ENCODE measurements at places on chromosomes 5 and 9.
A peak's percentile ranks its signal among the peaks of the same experiment; 100 is the strongest.

GRCh38 chr5:88827997-88828396 is 55.0 kb downstream of the MEF2C start:
- DNase-seq: no peak

DNA sequence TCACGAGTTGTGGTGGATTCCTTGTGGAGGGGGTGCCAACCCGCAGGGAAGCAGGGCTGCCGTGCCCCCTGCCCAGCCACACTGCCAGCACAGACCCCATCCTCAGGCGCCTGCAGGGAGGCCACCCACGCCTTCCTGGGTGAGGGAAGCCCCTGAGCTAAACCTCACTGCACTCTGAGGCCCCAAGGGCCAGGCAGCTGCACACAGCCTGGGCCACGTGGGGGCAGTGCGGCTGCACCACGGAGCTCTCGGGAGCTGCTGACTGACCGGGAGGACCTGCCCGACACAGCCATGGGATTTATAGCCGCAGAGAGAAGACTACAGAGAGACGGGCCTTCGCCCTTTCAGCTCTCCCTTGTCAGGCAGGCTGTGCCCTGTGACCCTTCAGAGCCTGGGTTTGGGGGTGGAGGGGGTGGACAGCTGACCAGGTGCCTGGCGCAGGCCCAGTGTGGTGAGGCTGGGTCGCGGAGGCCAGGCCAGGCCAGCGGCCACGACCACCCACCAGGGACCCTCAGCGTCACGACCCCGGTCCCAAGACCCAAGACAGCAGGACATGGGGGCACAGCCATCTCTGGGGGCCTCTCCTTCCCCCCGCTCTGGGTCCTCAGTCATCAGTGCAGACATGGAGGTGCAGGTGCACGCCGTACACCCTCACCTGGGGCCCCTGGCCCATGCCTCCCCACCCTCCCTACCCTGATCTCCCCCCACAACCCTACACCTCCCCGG is 4.3 kb upstream of the AHRR start:
- peak; percentile 33 for DNase-seq

- no peak for DNase-seq
Observed at GRCh38 chr9:109599131-109599530, 101.0 kb upstream of the PTPN3 start.

DNA sequence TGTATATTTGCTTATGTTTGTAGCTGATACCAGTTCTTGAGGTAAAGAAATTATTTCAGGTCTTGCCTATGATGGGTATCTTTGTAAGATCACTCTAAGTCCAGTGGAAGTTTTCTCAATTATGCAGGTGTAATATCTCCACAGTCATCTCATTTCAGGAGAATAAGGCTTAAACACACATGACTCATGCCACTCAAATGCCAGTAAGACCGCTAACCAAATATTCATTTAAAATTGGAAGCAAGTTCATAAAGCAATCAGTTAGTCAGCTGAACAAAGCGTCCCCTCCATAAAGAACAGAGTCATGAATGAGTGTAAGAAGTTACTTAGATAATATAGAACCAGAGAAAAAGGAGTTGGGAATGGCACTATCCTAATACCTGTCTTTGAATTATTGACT is 248.7 kb downstream of the LURAP1L start:
- no peak for DNase-seq

DNA sequence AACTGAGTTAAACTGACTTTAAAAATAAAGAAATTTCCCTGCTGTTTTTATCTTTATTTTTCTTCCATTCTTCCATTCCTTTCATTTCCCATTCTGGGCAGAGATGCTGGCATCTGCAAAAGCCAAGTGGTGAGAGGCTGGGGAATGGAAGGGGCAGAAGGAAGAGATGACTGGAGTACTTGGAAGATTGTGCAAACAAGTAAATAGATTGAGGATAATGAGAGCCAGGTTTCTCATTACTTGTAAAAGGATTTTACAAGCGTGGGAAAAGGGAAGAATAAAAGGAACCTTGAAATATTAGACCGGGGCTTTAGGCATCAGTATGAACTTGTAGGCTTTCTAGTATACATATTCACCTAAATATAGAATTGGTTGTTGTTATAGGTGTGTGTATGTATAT is 341.2 kb downstream of the CAAP1 start:
- no peak for DNase-seq

GRCh38 chr9:103397868-103398600 is 402.9 kb downstream of the CYLC2 start:
- DNase-seq: peak; percentile 8

DNA sequence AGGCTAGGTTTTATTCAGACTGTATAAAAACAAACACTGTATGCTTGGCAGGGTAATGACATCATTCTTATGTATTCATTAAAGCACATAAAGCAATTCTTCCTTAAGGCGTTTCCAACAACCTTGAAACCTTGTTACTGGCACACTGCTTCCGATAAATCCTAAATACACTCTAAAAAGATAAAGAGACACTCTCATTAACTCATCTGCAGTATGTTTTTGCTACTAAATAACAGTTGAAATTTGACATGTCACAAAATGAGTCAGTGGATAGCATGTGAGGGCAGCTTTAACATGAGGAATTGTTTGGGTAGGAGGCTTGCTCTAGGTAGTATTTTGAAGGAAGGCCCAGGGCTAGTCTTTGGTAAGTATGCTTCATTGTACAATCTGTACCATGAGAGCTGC is 13.7 kb downstream of the YIPF5 start:
- DNase-seq: no peak

DNA sequence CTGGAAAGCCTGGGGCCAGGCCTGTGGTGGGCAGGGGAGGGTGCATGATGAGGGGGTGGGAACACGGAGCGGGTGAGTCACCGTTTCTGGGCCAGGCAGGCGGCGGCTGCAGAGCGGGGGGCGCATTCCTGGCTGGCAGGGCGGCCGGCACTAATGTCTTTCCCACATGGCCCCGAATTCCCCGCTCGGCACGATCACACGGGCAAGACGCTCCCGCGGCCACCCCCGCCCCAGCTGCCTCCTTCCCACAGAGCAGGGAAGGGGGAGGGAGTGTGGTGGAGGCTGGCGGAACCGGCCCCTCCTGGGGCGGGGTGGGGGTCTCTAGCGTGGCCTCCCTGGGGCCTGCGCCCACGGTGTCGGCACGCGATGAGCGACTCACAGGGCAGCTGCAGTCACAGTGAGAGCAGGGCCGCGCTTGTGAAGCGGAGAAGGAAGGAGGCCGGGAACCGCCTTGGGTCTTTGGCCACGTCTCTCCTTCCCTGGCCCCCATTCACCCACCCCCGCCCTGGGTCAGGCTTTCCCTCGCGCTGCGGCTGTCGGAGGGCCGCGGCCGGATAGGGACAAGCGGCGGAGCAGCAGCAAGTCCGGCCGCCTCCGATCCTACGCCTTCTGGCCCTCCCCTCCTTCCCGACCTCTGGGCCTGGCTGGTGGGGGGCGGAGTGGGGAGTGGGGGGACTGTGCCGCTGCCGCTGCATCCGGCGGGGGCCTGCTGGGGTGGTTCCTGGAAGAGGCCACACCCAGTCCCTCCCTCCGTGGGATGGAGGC is 48.9 kb downstream of the CXXC5 start:
- peak; percentile 89 for DNase-seq

DNA sequence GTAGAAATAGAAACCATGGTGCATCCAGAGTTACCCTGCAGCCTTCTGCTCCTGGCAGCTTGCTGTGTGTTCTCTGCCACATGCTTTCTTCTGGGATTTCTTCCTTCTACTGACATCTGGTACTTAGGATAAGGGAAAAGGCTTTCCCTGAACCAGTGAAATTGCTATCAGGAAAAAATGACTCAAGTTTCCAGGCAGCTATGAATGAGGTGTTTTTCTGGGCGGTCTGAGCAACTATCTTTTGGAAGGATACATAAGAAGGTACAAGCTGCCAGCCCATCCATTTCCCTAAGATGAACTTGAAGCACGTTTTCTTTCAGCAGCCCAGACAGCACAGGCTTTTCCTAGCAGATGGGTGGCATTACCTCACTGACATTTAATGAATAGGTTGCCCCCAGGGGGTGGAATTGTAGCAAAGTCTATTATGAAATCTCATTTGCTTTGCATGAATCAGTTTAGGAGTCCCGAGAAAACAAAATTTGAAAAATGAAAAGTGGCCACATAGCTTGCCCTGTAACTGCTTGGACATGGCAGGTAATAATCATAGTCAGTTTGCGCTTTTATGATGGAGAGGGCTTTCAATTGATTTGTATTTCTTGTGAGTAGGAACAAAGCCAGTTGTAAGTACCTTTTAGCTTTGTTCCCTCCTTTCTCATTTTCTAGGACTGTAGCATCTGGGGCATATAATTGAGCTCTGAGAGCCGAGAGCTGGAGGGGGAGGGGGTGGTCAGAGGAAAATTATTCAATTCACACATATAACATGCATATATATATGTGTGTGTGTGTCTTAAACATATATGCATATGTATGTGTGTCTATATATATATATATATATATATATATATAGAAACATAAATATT is 108.5 kb downstream of the C9orf152 start:
- DNase-seq: peak; percentile 79

GRCh38 chr5:147037515-147038205 is 159.1 kb upstream of the PPP2R2B start:
- no peak for DNase-seq

DNA sequence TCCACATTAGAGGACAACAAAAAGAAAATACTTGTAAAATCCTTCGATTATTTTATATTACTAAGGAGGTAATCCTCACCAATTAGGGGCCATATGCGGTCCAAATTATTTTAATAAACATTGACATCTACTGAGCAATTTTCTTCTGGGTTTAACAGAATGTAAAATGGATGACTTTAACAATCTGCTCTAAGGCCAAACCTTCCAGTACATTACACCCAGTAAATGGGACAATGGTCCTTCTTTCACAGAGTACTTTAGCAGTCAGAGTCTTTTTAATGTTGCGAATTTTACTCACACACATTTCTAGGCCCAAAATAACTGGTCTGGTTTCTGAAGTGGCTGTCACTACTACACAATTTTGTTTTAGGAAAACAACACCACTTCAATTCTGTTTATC is 106.9 kb downstream of the TTC39B start:
- no peak for DNase-seq

DNA sequence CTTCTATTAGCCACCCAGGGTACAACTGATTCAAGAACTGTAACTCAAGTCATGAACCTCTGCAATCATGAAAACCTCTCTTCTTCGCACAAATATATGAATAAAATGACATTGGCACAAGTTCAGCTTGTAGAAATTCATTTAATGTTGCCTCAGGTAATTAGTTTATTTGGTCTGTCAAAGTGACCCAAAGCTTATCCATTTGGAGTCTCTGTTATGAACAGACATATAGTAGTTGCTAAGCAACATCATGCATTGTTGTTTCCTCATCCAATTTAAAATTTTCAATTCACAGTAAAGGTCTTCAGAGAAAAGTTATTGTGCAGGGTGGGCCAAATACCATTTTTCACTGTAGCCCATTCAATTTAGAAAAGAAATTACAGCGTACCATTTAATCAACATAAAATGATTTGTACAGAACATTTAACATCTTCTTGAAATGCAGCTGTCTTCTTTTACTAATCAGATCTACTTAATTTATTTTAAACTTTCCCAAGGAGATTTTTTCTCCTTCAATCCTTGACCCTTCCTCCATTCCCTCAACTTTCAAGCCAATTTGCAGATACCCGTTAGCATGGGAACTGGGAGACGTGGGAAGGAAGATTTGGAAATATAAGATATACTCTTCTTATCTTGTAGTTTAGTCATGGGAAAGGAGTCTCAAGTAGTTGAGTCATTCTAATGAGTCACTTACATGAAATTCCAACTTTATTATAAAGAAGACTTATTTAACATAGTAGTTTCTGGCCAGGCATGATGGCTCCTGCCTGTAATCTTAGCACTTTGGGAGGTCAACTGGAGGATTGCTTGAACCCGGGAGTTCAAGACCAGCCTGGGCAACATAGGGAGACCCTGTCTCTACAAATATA is 231.3 kb downstream of the ATPSCKMT start:
- peak; percentile 34 for DNase-seq

- DNase-seq: no peak
Observed at GRCh38 chr5:121668635-121669034, 183.0 kb upstream of the FTMT start.

GRCh38 chr5:9343146-9343850 is 202.6 kb downstream of the SEMA5A start:
- DNase-seq: no peak

- DNase-seq: no peak
Observed at GRCh38 chr5:132268769-132269551, 11.5 kb downstream of the PDLIM4 start.

- no peak for DNase-seq
Observed at GRCh38 chr5:139177809-139178588, 20.2 kb downstream of the SIL1 start.

- no peak for DNase-seq
Observed at GRCh38 chr5:40578501-40579451, 100.9 kb upstream of the PTGER4 start.

GRCh38 chr9:134918646-134919045 is 934 bp upstream of the FCN1 start:
- DNase-seq: no peak

DNA sequence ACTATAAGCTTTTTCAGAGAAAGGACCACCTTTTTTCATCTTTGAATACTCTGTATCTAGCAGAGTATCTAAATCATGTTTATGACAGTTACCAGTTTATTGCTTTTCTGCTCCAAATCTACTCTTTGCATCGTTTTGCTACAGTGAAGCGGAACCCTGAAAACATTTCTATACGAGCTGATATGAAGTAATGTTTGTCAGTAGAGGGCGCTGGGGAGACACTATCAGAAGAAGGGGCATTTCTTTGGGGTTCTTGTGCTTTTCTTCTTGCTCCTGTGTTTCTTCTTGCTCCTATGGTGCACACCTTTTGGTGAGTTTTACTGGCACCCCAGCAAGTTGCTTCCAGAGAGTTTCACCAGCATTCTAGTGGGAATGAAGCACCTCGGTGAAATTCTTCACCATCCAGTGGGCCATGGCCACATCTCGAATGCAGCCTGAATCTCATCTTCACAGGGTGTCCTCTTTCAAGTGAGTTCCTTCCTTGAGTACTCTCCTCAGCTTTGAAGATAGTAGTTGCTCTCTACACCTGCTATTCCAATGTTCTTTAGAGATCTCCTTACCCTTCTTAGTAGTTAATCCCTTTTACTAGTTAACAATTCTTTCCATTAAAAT is 98.4 kb downstream of the FGF1 start:
- DNase-seq: no peak

DNA sequence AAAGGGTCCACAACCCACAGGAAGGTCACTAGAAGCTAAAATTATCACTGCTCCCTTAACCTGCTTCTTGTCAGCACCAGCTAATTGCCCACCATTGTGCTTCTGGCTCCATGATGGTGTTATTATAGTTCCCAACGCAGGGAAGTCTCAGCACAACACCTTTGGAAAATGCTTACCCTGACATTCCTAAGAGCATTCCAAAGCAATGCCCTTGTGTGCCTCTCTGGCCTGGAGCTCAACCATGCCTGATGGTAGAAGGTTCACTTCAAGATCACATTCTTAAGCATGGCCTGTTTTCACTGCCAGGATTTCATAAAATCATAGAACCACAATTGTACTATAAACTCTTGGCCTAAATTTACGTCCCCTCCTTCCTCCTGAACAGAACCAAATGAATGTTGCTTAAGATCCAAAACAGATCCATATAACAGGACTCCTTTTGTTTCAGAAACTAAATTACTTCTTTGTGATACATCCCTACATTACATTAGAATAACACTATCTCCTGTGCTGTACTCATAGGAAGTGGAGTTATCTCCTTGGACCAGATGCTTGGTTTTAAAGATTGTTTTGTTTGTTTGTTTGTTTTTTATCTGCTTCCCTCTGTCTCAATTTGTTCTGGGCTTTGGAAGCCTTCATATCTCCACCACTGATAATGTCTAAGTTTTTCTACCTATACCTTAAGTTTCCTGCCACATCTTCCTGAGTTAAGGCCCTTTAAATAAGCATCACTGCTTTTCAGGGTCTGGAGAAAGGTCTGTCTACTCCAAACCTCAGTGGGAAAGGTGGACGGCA is 32.1 kb downstream of the ARL15 start:
- no peak for DNase-seq
